Lung (tissue), 17 donors: ENCODE measurements at places on chromosomes 1 and 21.

DNA sequence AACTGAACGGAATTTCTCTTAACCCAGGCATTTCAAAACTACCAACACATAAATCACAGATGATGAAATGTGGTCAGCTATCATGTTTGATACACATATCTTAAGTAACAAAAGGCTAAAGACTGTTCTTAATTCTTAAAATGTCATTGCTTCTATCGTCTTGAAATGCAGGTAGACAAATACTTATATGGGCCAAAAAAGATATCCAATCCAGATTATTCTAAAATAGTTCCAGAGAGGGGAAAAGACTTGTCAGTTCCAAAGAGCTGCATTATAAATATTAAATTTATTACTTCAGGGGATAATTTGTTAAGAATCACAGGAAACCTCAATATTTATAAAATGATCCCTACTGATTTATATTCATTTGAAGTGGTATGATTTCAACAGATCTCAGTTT, 259.4 kb downstream of the FAF1 start:
- H3K27me3 ChIP-seq: no peaks in the 10 kb centered on the region
- no peak overlapping the region for H3K4me3 ChIP-seq
- no peak for DNase-seq
- H3K27ac ChIP-seq: no peak overlapping the region

GRCh38 chr1:84833194-84833593, 59.8 kb downstream of the LPAR3 start:
- no peak for DNase-seq
- H3K27ac ChIP-seq: no peak overlapping the region
- no peak overlapping the region for H3K4me3 ChIP-seq

- H3K4me3 ChIP-seq: no peak overlapping the region
- no peaks in the 10 kb centered on the region for H3K36me3 ChIP-seq
- peaks cover 69% of the 10 kb centered on the region for H3K4me1 ChIP-seq
- peak overlapping the region; percentile 94 for H3K27ac ChIP-seq
- H3K27me3 ChIP-seq: no peaks in the 10 kb centered on the region
- DNase-seq: no peak
These were observed 7.7 kb downstream of the EPHX1 start for GRCh38 chr1:225817611-225818061.

DNA sequence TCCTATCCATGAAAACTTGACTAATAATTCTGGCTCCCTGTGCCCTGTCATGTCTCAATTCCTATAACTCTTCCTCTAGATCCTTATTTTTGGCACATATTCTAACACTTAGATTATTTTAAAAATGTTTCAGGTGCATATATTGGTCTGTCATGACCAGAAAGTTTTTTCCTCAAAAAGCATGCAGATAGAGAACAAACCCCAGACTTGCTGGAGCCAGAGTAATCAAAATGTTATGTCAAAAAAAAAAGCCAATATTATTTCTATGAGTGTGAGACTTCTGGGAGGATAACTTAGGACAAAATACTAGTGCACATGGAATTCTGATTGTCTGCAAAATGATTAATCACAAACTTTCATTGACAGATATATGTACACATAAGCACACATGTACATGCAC, 135.1 kb upstream of the MROH9 start:
- H3K4me3 ChIP-seq: no peak overlapping the region
- DNase-seq: no peak
- no peak overlapping the region for H3K27ac ChIP-seq
- H3K36me3 ChIP-seq: no peaks in the 10 kb centered on the region

- no peak overlapping the region for H3K27ac ChIP-seq
- DNase-seq: no peak
- peaks cover 16% of the 10 kb centered on the region for H3K4me1 ChIP-seq
- no peaks in the 10 kb centered on the region for H3K27me3 ChIP-seq
- H3K36me3 ChIP-seq: no peaks in the 10 kb centered on the region
- H3K4me3 ChIP-seq: no peak overlapping the region
These were observed 10.3 kb upstream of the LEFTY1 start for GRCh38 chr1:225899044-225899925.

GRCh38 chr1:224251741-224252146, 68.7 kb downstream of the DEGS1 start:
- no peak overlapping the region for H3K4me3 ChIP-seq
- DNase-seq: no peak
- H3K27me3 ChIP-seq: no peaks in the 10 kb centered on the region
- H3K36me3 ChIP-seq: peaks cover 19% of the 10 kb centered on the region

DNA sequence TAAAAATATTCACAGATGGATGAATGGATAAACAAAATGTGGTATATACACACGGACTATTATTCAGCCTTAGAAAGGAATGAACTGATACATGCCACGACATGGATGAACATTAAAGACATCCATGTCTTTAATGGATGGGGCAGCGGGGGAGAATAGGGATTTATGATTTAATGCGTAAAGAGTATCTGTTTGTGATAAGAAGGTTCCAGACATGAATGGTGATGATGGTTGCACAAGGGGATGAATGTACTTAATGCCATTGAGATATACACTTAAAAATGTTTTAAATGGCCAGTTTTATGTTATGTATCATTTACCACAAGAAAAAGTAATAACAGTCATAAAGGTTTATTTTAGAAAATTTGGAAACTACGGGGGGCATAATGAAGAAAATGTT, 108.6 kb upstream of the WLS start:
- H3K36me3 ChIP-seq: no peaks in the 10 kb centered on the region
- no peaks in the 10 kb centered on the region for H3K27me3 ChIP-seq
- no peaks in the 10 kb centered on the region for H3K4me1 ChIP-seq
- no peak overlapping the region for H3K4me3 ChIP-seq
- no peak for DNase-seq
- no peak overlapping the region for H3K27ac ChIP-seq

- DNase-seq: no peak
- no peak overlapping the region for H3K4me3 ChIP-seq
- H3K27me3 ChIP-seq: no peaks in the 10 kb centered on the region
These were observed 111.8 kb downstream of the MAN1A2 start for GRCh38 chr1:117479086-117479485.

- H3K4me1 ChIP-seq: peaks cover 7% of the 10 kb centered on the region
- no peak overlapping the region for H3K27ac ChIP-seq
- peak; percentile 30 for DNase-seq
- no peak overlapping the region for H3K4me3 ChIP-seq
- H3K36me3 ChIP-seq: peaks cover 4% of the 10 kb centered on the region
- H3K27me3 ChIP-seq: no peaks in the 10 kb centered on the region
These were observed 6.4 kb downstream of the SZT2 start for GRCh38 chr1:43396059-43396458.

DNA sequence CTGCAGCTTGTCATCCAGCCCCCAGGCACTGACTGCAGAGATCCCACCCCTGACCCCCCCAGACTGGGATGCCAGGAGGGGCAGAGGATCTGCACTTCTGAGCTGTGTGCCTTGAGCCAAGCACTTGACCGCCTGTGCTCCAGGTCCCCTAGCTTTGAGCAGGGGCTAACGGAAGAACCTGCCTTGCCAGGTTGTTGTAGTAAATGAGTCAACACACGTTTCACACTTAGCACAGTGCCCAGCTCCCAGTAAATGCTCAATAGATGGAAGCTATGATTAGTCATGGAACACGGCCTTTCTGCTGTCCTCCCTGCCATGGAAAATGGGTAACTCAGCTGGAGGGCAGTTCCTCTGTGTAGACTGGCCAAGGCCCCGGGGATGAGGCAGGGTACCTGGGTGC, 24.1 kb downstream of the IFFO2 start:
- no peak overlapping the region for H3K4me3 ChIP-seq
- H3K36me3 ChIP-seq: no peaks in the 10 kb centered on the region
- peak overlapping the region; percentile 43 for H3K27ac ChIP-seq
- H3K27me3 ChIP-seq: no peaks in the 10 kb centered on the region
- peak; percentile 47 for DNase-seq

DNA sequence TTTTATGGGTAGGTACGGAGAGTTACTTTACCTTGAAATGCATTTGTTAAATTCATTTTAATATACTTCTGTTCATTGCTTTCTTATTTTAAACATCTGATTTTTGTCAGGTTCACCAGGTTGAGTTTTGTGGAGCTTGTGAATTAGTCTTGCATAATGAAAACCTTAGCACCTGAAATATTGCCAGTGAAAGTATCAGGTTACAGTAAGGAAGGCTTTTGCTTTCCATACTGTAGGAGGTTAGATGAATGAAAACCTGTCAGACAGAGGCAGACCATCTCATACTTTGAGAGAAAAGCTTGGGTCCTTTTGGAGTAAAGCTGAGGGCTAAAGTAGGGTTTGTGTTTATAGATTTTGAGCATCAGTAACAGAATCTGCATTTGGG, 34.7 kb downstream of the THRAP3 start:
- H3K4me1 ChIP-seq: peaks cover 4% of the 10 kb centered on the region
- peak; percentile 45 for DNase-seq
- H3K36me3 ChIP-seq: peaks cover 22% of the 10 kb centered on the region
- no peak overlapping the region for H3K27ac ChIP-seq

- H3K4me3 ChIP-seq: no peak overlapping the region
- H3K27ac ChIP-seq: no peak overlapping the region
- DNase-seq: no peak
- H3K27me3 ChIP-seq: no peaks in the 10 kb centered on the region
These were observed 20.6 kb upstream of the H6PD start for GRCh38 chr1:9213956-9214355.

DNA sequence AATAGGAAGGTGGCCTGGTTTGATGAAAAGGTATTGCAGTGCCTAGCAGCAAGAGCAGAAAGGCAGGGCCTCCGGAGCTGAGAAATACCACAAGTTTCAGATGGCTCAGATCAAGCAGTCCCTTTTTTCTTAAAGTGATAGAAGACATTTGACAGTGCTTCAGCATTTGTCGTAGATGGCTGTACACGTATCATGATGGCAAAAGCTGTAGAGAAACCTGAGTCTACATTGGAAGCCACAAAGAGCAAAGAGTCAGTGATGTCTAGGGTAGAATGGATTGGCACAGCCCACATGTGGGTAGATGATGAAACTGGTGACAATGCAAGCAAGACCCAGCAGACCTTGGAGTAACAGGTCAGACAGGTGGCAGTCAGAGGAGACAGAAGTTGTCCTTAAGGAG, 101.3 kb upstream of the ARTN start:
- H3K27ac ChIP-seq: no peak overlapping the region
- DNase-seq: no peak
- H3K27me3 ChIP-seq: no peaks in the 10 kb centered on the region
- H3K4me3 ChIP-seq: no peak overlapping the region
- H3K4me1 ChIP-seq: no peaks in the 10 kb centered on the region

DNA sequence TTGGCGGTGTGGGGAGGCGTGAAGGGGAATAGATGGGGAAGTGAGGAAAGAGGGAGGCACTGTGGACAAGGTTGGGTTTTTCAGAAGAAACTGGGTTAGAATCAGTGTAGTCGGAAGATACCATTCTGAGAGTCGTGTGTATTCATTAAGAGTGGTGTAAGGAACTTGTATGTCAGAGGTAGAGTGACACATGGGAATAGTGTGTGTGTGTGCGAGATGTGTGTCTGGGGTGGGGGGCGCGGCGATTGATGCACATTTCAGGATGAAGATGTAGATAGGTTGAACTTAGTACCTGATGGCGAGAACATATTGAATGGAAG, 878 bp downstream of the SMG7 start:
- H3K27ac ChIP-seq: peak overlapping the region; percentile 6
- peak overlapping the region; percentile 99 for H3K4me3 ChIP-seq
- H3K36me3 ChIP-seq: no peaks in the 10 kb centered on the region
- no peaks in the 10 kb centered on the region for H3K27me3 ChIP-seq
- DNase-seq: no peak
- H3K4me1 ChIP-seq: no peaks in the 10 kb centered on the region
